Osteocyte (in vitro differentiated cells): ENCODE measurements at places on chromosomes 4 and X. TPM values are rescaled to one million over a fixed set of nuclear protein-coding genes. Genes with fewer than 3 reads are reported as not detected.

- H3K36me3 ChIP-seq, result no peaks in the 10 kb centered on the region
- no peak for DNase-seq
- no peaks in the 10 kb centered on the region for H3K4me1 ChIP-seq
- H3K27ac ChIP-seq, result no peak overlapping the region
Measured at GRCh38 chr4:27429364-27429871, 568.8 kb downstream of the STIM2 start.

GRCh38 chrX:1440506-1440905 lies 12.2 kb downstream of the ASMTL start:
- no peak overlapping the region for H3K27ac ChIP-seq
- no peaks in the 10 kb centered on the region for H3K27me3 ChIP-seq
- peaks cover 24% of the 10 kb centered on the region for H3K36me3 ChIP-seq
- H3K4me1 ChIP-seq, result no peaks in the 10 kb centered on the region

DNA sequence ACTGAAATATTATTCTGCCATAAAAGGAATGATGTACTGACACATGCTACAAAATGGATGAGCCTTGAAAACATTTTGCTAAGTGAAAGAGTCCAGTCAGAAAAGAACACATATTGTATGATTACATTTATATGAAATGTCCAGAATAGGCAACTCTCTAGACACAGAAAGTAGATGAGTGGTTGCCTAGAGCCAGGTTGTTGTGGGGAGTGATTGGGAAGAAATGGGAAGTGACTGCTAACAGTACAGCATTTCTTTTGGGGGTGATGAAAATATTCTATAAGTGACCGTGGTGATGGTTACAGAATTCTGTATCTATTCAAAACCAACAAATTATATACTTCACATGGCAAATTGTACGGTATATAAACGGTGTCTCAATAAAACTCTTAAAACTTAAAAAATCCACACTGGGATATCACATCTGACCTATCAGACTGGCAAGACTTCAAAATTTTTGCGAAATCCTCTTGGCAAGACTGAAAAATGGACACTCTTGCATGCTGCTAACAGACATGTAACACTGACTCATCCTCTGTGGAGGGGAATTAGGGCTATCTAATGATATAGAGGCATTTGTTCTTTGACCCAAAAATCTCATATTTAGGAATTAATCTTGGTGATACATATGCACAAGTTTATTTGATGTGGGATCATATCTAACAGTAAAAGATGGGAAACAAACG lies 71.8 kb downstream of the FAM13A start:
- no peak for DNase-seq
- peaks cover 6% of the 10 kb centered on the region for H3K36me3 ChIP-seq
- peaks cover 11% of the 10 kb centered on the region for H3K4me1 ChIP-seq

DNA sequence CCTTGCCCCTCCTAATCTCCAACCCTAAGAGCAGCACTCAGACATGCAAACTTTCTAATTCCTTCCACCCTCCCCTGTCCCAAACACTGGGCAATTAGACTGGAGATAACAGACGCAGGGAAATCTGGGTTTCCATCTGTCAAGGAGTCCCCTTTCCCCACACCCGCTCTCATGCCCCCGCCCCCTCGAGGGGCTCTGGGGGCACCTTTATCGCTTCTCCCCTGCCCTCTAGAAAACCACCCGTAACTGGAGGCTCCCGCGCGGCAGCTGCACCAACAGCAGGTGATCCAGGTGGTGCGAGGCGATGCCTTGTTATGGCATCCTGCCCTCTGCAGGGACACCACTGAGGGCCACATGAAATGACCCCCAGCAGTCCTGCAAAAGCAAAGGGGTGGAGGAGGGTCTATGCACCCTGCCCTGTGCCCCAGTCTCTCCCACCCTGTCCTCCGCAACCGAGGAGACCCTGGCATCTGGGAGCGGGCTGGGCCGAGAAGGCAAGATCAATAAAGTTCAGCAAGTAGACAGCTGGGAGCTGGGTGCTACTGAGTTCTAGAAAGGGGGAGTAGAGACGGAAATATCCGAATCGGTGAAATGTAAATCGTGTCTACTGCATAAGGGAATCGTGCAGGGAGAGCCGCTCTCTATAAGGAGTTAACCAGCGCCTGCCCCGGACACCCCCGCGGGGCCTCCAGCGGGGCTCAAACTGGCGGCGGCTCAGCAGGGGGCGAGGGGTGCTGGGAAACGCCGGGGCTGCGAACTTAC lies 1.6 kb downstream of the KCTD8 start:
- no peak overlapping the region for H3K4me3 ChIP-seq
- H3K36me3 ChIP-seq, result no peaks in the 10 kb centered on the region
- no peak overlapping the region for H3K27ac ChIP-seq
- H3K4me1 ChIP-seq, result peaks cover 6% of the 10 kb centered on the region
- H3K27me3 ChIP-seq, result peaks cover 61% of the 10 kb centered on the region

Gene PAGE5
- not detected in 2 replicates for total RNA-seq
